ENCODE measurements at places on chromosomes 13 and 19. TPM values are rescaled to one million over a fixed set of nuclear protein-coding genes. Genes with fewer than 3 reads are reported as not detected.

GRCh38 chr13:27605610-27606200 is 14.6 kb downstream of the LNX2 start:
- no peak for DNase-seq

- no peak for DNase-seq
Observed at GRCh38 chr13:55528434-55528833, 1612.3 kb upstream of the PRR20A start.

DNA sequence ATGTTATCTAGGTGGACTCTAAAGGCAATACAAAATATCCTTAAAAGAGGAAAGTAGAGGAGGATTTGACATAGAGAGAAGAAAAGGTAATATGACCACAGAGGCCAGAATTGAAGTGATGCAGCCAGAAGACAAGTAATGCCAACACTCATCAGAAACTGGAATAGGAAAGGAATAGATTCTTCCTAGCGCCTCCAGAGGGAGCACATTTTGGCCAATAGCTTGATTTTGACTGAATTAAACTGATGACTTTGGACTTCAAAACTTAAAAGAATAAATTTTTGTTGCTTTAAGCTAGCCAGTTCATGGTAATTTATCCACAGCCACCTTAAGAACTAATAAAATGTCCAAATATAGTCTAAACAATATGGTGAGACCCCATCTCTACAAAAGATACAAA is 1921.9 kb downstream of the OLFM4 start:
- no peak for DNase-seq

DNA sequence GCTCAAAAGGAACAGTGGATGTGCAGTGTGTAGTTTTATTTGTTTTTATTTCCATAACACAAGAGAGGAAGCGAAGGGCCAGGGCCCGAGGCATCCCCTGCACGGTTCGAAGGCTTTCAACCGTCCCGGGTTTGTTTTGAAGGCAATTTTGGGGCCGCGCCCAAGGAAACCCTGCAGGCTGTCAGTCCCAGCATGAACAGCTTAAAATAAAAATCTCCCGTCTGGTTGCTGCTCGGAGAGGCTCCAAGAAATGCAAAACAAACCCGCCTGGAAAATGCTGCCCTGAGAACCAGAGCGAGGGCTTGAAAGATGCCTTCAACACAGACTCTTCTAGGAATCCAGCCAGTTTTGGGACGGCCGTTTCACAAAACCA is 16.0 kb downstream of the LSM4 start:
- no peak for DNase-seq

GRCh38 chr13:107065036-107065435 is 497.1 kb upstream of the ARGLU1 start:
- DNase-seq: no peak

GRCh38 chr13:22455036-22455435 is 725.7 kb upstream of the SGCG start:
- DNase-seq: no peak

GRCh38 chr19:53910170-53910518 is 1.1 kb downstream of the CACNG7 start:
- no peak for DNase-seq

DNA sequence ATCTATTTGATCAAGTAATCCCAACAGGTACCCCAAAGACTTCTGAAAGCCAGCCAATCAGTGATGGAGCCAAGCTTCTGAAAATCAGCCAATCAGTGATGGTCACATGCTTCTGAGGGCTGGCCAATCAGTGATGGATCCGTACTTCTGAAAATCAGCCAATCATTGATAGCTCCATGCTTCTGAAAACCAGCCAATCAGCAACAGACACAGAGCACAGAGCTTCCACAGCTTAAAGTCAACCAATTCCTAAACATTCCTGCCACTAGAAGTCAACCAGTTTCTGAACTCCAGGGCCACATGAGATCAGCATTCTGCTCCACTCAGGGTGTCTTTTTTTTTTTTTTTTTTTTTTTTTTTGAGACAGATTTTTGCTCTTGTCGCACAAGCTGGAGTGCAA is 8.2 kb upstream of the HSD17B14 start:
- DNase-seq: no peak

GRCh38 chr13:112184261-112184660 is 117.3 kb downstream of the SOX1 start:
- DNase-seq: no peak

GRCh38 chr13:33107361-33107760 is 91.1 kb downstream of the KL start:
- no peak for DNase-seq

GRCh38 chr13:99258946-99259345 is 767 bp upstream of the GPR18 start:
- DNase-seq: no peak

DNA sequence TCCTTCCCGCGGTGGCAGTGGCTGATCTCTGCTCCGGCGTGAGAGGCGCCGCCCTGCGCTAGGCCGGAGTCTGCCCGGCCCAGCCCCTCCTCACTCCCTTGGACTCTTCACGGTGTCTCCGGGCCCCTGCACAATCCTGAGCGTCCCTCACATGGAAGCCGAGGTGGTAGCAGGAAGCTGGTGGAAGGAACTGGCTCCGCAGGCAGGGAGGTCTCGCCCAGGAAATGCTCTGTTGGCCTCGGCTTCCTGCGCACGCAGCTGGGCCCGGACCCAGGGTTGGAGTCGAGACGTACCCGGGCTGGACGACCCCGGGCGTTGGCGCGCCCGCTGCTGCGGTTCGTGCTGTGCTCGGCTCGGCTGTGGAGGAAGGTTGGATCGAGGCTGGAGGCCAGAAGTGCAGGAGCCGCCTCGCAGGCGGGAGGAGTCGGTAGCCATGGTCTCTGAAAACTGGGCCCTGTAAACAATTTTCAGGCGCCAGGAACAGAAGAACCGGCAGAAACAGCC is 46.3 kb downstream of the ZNF724 start:
- DNase-seq: peak; percentile 45

DNA sequence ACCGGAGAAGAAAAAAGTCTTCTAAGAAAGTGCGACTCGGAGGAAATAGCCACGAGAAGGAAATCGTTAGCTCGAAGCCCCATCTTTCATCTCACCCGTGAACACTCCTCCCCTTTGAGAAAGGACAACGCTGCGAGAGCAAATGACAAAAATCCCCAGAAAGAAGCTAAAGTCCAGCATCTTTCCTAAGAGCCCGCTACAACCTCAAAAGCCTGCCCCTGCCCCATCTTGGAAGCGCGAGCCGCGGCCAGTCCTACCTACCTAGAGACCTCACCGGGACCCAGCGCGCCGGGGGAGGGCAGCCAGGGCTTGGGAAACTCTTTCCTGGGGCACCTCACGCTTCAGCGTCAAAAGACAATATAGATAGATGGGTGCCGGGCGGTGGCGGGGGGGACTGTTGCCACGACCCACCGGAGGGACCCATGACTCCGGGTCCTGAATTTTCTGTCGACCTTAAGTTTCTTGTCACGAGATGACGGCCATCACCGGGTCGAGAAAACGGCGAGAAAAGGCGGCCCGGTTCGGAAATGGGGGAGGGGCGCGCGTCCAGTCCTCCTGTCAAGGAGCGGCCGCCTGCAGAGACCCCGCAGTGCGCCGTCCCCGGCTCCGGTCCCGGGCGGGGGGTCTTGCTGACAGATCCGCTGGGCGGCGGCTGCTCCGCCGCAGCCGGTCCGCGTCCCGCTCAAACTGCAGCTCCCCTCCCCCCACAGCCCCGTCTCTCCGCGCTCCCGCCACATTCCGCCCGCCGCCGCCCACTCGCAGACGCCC is 65.9 kb downstream of the KCNRG start:
- peak; percentile 66 for DNase-seq

DNA sequence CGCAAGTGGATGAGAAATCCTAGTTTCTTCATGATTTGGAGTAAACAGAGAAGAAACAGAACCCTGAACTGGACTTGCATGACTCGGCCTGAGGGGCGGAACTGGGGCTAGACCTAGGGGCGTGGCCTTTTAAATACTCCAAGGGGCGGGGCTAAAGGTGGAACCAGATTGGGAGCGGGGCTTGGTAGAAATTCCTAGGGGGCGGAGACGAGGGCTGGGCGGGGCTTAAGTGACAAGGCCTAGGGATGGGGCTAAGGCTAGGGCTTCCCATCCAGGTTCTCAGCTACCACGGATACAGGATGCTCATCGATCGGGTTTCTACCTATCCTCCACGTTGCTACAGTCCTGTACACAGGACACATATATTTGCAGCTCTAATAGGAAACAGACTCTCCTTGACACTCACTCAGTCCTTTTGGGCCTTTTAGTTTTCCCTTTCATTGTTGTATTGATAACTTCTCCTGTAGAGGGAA is 372 bp upstream of the ZNF699 start:
- DNase-seq: peak; percentile 93

The PIN1 gene
- total RNA-seq: 92.8 TPM

The COX6B2 gene
- not detected for total RNA-seq

The NLRP9 gene
- total RNA-seq: not detected

The KIR2DL1 gene
- not detected for total RNA-seq

The USP12 gene
- total RNA-seq: 20.1 TPM

The RGS9BP gene
- 15.3 TPM for total RNA-seq

The GJB6 gene
- total RNA-seq: not detected

The RNF126 gene
- total RNA-seq: 24.4 TPM

The CASP14 gene
- total RNA-seq: not detected

All from left ventricle myocardium superior (tissue), 1 donor.